ENCODE measurements at places on chromosomes 12 and 14. TPM values are rescaled to one million over a fixed set of nuclear protein-coding genes. Genes with fewer than 3 reads are reported as not detected.
A peak's percentile ranks its signal among the peaks of the same experiment; 100 is the strongest.

- DNase-seq = no peak
Measured at GRCh38 chr12:89721291-89721987, 12.8 kb upstream of the ATP2B1 start.

DNA sequence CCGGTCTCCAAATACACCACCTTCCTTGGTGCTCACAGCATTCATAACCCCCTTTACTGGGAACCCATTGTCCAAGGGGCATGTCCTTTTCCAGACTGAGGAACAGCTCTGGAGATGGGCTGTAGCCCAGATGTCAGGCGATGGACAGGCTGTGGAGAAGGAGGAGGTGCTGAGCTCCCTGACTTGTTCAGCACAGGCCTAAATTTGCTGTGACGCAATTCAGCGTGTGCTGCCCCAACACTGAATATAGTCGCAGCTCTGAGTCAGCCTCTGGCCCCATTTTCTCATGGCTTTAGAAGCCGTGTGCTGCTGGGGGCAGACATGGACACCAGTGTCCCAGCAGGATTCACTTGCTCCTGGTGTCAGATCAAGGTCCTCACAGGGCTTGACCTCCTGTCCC is 269.1 kb downstream of the EMP1 start:
- no peak for DNase-seq

DNA sequence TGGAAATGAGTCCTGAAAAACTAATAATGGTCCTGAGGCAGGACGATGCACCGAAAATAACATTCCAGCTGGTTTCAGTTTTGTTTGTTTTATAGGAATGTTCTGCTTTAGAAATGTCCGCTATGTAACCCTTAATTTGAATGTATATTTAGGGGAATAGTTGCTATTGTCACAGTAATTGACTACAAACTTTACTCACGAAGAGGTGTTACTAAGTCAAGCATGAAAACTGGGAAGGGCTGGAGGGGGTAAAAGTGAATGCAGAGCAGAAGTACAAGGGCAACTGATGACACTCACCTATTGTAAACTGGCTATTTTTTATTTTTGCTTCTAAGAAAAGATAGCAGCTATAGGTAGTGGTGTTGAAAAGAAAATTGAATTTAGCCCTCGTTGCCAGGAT is 230.7 kb upstream of the SYT10 start:
- DNase-seq = no peak

VRTN gene
- 0.10 TPM for total RNA-seq

DNA sequence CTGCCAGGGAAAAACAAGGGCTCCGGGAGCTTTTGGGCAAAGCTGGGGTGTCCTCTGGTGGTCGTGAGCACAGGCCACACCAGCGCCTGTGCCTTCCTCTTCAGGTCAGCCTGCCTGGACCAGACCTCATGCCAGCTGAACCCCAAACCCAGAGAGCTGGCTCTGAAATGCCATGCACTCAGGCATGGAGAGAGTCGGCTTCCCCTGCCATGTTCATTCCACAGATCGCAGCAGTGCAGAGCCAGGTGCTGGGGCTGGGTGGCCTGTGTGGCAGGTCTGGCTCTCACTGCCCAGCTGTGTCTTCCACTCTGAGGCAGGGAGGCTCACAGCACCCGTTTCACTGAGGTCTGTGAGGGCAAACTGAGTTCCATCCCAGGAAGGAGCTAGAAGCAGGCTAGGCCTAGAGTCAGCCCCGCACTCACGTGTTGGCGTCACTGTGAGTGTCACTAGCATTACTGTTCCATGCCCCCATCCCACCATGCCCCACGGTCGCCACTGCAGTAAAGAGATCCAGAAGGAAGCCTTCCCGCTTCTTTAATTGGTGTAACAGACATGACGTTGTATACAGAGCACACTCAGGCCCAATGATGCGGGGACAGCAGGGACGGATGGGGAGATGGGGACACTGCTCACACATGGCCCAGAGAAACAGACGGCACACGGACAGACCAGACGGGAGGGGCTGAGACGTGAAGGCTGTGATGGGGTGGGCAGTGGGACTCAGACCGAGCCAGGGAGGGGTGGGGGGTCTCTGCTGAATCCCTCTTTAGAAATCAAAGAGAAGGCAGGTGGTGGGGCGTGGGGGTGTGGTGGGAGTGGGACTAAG is 2.7 kb downstream of the ARL6IP4 start:
- no peak for DNase-seq

CIT gene
- total RNA-seq = 54.2 TPM

DNA sequence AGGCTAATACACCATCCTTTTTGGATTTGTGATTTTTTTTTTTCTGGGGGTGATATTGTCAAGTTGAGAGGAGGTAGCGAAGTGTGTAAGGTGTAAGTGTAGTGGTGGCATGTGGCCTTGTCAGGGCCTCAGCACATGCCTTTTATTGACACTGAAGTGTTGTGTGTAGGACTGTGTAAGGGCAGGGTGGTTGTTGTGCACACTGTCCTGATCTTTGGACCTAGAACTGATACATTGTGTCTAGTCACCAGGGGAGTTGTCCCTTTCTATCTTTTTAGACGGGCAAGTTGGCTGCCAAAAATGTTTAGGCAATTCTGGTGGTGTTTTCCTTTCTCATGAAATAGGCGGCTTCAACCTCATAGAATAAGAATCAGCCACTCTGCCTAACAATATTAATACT is 244.0 kb downstream of the NRXN3 start:
- DNase-seq = no peak

GRCh38 chr12:98465950-98466602 is 49.3 kb upstream of the TMPO start:
- no peak for DNase-seq

ADAM21 gene
- 0.98 TPM for total RNA-seq

PAN2 gene
- total RNA-seq = 75.0 TPM

- DNase-seq = no peak
Measured at GRCh38 chr14:85590784-85591183, 60.8 kb downstream of the FLRT2 start.

DNA sequence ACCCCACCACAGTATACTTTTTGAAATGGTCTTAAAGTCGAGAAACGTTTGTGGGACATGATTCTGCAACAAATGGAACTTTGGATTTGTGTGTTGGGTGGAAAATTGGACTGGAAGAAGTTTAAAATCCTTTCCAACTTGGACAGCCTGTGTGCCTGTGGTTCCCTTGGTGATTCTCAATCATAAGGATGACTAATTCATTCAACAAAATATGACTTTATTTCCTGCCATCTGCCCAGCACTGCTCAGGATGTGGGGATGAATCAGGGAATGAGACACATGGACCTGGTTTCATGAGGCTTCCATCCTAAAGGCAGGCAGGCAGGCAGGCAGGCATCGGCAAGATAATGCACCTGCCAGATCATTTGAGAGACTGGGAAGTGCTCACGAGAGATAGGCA is 57.3 kb upstream of the TMEM132D start:
- DNase-seq = no peak

DNA sequence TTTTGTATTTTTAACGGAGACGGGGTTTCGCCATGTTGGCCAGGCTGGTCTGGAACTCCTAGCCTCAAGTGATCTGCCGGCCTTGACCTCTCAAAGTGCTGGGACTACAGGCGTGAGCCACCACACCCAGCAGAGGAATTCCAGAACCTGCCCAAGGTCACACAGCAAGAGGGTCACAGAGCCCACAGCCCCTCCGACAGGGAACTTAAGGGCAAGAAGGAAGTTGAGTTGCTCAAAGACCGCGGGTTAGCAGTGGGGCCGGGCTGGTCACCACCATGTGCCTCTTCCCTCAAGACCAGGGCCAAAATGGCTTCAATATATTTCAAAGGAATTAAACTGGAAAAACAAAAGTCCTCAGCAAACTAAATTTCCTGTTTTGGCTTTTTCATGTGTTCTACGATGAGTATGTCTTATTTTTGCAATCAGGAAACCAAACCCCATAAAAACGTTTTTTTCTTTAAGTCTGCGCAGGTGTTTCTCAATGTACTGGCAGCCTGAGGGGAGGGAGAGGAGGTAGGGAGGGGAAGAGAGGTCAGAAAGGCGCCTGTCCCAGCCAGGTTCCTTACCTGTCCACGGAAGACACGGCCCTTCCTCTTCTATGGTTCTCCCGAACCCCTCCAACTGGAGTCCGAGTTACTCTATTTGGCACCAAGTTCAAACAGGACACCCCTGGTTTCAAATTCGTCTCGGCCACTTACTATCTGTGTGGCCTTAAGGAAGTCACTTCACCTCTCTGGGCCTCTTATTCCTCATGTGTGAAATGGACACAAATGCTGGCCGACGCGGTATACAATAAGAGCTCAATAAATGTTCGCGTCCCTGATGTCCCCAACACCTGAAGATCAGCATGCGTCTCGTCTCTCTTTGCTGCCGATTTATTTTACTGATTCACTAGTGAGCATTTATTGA is 778 bp downstream of the SLC8B1 start:
- DNase-seq = no peak

- no peak for DNase-seq
Measured at GRCh38 chr12:47711448-47711847, 5.6 kb upstream of the RPAP3 start.

MOAP1 gene
- total RNA-seq = 14.2 TPM

ANKRD33 gene
- not detected for total RNA-seq

- no peak for DNase-seq
Measured at GRCh38 chr14:93458234-93458633, 27.5 kb downstream of the UNC79 start.

- DNase-seq = no peak
Measured at GRCh38 chr12:31011336-31011735, 62.3 kb upstream of the DDX11 start.

- no peak for DNase-seq
Measured at GRCh38 chr14:35940291-35940690, 114.2 kb downstream of the BRMS1L start.

DNA sequence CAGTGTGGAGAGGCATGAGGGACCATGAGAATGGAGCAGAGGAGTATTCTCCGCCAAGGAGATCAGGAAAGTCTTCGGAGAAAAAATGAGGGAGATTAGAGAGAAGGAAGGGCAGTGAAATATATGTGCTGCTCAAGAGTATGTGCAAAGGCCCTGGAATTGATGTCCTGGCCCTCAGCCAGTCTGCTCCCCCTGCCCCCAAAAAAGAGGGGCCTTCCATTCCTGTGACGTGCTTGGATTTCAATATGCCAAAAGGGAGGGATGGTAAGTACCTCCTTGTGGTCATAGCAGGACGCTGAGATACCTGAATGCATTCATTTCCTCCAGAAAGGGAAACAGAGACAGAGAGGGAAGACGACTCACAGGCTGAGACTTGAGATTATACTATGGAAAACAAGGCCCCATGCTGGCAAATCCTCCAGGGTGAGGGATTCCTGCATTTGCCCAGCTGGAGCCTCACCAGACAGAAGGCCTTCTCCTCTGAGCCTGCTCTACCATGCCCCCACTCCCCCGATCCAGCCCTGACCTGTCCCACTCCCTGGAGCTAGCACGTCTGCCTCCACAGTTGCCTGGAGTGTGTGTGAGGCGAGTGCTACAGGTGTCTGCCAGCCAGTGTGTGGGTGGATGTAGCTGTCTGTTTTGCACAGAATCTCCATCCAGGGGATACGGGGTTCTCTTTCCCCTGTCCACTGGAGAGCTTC is 3.9 kb upstream of the RARG start:
- no peak for DNase-seq

STXBP6 gene
- total RNA-seq = 0.27 TPM

DNA sequence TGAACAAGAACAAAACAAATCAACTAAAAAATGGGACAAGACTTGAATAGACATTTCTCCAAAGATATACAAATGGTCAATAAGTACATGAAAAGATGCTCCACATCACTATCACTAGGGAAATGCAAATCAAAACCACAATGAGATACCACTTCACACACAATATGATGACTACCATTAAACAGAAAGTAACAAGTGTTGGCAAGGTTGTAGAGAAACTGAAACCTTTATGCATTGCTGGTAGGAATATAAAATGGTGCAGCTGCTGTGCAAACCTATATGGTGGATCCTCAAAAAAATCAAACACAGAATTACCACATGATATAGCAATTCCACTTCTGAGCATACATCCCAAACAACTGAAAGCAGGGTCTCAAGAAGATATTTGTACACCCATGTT is 5.2 kb downstream of the SMAGP start:
- no peak for DNase-seq

DNA sequence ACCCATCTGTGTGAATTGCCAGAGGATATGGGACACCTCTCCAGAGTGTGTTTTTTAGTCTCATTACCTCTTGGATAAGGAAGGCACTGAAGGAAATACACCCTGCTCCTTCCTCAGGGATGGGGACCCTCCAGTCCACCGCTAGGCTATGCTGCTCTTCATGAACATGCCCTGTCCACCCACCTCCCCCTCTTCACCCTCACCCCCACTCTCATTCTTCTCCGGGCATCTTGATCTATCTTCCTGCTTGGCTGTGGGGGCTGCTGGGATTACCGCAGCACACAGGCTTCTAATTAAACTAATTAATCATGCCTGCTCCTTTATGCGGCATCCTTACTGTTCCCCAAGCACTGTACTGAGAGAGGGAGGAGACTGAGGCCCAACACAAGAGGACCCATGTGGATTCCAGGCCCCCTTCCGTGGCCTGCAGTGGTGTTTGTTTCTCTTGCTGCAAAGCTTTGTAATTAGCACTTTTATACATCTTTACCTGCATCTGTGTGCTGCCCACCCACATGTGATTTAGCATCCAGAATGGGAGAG is 7.6 kb upstream of the PDE1B start:
- no peak for DNase-seq

- no peak for DNase-seq
Measured at GRCh38 chr12:105756961-105757360, 381.8 kb downstream of the NUAK1 start.

DNA sequence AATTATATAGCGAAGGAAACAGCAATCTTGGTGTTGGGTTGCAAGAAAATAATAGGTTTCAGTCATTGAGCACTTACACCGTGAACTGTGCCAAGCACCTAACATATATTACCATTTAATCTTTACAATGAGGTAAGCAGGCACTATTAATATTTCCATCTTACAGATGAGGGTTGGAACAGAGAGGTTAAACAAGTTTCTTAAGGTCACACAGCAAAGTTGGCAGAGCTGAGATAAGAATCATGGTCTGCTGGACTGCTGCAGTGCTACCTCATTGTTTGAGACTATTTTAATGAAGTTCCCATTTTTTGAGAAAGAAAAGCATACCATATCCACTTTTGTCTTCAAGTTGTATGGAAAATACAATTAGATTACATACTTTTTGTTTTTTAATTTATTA is 1.7 kb downstream of the ERG28 start:
- DNase-seq = no peak

- DNase-seq = peak; percentile 71
Measured at GRCh38 chr14:49972823-49973222, 79.9 kb downstream of the ARF6 start.

INHBC gene
- total RNA-seq = 0.20 TPM

DNA sequence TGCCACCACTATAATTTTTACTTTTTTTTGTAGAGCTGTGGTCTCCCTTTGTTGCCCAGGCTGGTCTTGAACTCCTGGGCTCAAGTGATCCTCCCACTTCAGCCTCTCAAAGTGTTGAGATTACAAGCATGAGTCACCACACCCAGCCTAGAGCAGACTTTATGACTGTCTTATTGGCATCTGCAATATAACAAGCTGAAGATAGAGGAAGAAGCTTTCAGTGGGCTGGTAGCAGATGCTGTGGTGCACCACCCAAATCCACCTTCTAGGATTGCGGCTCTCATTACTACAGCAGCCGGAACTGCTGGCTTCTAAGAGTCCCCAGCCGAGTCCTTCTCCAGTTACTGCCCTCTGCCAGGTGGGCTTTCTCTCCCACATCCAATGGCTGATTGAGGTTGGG is 7.6 kb upstream of the STK38L start:
- peak; percentile 13 for DNase-seq

GRCh38 chr14:104429291-104429861 is 150.2 kb upstream of the C14orf180 start:
- no peak for DNase-seq

KRT81 gene
- total RNA-seq = 0.84 TPM

KERA gene
- total RNA-seq = not detected

- peak; percentile 26 for DNase-seq
Measured at GRCh38 chr12:131559517-131560516, 151.1 kb upstream of the SFSWAP start.

Measured in HCT116 (cell line).